ENCODE measurements at places on chromosomes 3 and 15.
A peak's percentile ranks its signal among the peaks of the same experiment; 100 is the strongest.

DNA sequence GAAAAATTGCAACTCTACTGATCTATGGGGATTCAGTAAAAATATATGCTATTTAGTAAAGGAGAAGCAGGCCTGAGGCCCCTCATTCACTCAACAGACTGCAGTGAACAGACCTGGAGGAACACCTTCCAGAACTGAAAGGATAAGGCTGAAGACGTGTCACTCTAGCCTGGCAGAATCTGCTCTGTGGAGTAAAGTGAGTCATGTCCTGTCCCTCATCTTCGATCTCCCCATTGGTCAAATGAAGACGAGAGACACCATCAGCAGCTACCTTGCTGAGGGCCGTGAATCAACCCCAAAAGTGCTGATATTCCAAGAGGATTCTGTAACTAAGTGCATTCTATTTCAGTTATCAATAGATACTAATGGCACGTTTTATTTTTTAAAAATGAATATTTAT lies 359.7 kb downstream of the FGF12 start:
- no peak for DNase-seq

DNA sequence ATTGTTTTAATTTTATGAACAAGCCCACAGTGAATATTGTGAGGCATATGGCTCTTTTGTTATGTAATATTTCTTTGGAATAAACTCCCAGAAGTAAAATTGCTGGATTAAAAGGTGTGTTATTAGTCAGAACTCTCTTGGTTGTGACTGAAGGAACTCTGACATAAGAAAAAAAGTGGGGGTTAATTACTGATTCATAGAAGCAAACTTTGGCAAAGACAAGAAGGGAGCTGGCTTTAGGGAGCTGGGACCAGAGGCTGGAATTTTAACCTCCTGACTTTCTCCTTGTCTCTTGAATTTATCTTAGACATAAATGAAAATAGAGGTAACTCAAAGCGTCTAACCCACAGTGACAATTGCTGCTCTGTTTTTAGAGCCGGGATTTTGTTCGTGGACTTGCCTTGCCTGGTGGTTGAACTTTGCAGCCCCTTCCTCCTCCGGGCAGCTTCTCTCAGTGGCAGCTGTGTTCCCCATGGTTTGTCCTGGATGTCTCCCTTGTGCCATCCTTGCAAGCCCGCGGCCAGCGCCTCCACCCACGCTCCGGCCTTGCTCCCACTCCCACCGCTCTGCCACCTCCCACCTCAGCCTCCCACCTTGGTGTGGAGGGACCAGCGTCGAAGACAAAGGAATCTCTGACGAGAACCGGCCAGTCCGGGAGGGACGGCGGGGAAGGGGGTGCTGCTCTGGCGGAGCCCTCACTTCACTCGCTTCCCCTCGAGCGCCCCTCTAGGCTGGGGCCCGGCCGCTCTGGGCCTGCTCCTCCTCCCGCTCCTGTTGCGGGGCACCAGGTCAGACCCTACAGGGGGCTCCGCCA lies 28.0 kb downstream of the ARHGAP31 start:
- no peak for DNase-seq

GRCh38 chr3:141239511-141240281 lies 8.1 kb downstream of the PXYLP1 start:
- DNase-seq = peak; percentile 14

GRCh38 chr3:193879099-193879863 lies 256.7 kb upstream of the HES1 start:
- no peak for DNase-seq

DNA sequence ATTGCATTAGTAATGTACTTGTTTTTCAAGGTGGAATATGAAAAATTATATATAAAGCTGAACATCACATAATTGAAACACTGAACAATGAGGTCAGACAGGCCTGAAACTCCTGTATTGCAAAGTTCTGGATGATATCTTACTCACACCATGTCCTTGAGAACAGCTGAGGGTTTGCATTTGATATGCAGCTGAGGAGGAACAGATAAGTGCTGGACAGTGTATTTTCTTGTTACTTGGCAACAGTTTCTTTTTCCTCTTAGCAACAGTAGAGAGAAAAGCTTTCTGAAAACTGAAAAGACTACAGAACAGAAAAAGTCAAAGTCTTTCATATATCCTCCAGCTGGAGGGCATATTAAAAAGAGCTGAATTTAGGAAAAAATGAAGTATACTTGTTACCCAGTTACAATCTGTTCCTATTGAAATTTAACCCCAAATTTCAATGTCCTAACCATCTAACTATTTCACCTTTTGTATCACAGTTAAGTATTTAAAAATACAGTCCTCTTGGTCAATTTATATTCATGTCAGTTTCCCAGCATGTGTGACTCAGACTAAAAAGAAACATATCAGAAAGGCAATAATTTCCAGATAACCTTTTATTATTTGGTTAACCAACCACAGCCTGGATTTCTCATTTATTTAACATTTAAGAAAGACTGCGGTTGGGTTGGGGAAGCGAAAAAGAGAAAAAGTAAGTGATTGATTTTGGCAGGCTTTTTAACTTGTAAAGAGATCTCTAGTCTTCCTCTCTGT lies 733.0 kb upstream of the DPPA4 start:
- no peak for DNase-seq

DNA sequence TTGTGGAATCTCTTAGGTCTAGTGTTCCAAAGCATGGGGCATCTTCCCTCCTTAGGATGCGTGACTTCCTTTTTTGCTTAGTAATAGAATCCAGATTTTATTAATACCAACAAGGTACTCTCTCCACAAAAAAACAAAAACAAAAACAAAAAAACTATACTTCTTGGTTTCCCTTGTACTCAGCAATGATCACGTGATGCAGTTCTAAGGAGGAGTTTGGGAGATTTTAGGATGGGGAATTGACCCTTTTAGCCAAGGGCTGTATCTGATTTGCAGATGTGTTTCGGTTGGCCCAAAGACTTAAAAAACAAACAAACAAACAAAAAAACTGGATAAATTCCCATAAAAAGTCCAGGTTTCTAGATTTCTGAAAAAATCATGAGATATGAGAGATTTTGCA lies 12.6 kb upstream of the TMEM108 start:
- DNase-seq = no peak

- DNase-seq = no peak
Observed at GRCh38 chr3:182746959-182747358, 46.3 kb upstream of the ATP11B start.

DNA sequence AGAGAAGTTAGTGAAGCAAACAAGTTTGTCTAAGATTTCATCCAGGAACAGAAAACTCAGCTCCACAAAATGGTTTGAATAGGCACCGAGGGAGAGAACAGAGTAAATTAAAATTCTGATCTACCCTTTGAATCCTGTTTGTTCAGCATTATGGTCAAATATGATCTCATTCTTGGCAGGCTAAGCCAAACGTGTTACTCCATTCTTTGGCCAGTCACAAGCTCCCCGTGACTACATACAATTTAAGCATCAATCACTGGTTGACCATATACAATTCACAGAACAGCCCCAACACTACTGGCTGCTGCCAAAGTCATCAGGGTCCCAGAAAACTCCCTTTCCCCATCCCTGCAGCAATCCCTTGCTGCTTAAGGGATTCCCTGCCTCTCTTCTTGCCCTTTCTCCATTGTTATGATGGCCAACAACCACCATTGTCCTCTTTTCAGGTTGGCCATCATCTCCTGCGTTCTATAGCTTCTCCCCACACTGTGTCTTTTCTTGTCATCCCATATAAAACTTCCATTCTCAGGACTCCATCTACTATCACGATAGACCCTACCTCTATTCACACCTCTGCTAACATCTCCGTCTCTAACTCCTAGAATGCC lies 46.3 kb downstream of the GOLIM4 start:
- DNase-seq = no peak

GRCh38 chr3:115113367-115113766 lies 33.7 kb downstream of the ZBTB20 start:
- DNase-seq = no peak

DNA sequence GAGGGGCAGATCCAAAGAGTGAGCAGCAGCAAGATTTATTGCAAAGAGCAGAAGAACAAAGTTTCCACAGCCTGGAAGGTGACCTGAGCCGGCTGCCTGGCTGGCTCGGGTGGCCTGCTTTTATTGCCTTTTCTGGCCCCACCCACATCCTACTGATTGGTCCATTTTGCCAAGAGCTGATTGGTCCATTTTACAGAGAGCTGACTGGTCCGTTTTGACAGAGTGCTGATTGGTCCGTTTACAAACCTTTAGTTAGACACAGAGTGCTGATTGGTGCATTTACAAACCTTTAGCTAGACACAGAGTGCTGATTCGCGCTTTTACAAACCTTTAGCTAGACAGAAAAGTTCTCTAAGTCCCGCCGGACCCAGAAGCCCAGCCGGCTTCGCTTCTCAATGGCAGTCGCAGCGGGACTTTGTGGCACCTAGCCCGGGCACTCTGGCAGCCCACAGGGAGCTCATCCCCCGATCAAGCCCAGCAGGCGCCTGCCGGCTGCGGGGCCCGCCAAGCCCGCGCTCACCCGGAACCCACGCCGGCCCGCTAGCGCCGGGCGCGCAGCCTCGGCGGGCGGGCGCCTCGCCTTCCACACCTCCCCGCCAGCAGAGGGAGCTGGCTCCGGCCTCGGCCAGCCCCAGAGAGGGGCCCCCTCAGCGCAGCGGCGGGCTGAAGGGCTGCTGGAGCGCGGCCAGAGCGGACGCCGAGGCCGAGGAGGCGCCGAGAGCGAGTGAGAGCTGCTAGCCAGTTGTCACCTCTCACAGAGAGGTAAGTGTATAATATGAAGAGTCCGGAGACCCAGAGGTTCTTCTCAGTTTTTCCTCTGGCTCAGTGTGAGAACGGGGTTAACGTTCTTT lies 339.2 kb downstream of the CHL1 start:
- no peak for DNase-seq
